Fibroblast of lung (primary cell): ENCODE measurements at places on chromosomes 2 and 18.

DNA sequence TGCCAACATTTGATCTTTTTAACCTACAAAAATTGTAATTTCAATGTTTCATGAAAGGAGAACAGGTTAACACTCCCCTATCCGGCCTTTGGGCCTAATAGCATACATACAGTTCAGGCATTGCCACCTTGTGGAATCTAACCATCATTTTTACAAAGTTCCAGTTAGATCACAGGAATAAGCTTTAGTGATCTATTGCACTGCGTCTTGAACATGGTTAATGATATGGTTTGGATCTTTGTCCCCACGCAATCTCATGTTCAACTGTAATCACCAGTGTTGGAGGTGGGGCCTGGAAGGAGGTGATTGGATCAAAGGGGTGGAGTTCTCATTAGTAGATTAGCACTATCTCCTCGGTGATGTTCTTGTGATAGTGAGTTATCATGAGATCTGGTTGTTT lies 58.2 kb upstream of the NEUROD1 start:
- no peak for DNase-seq

GRCh38 chr2:177262958-177263450 lies 1.5 kb downstream of the NFE2L2 start:
- no peak for DNase-seq

DNA sequence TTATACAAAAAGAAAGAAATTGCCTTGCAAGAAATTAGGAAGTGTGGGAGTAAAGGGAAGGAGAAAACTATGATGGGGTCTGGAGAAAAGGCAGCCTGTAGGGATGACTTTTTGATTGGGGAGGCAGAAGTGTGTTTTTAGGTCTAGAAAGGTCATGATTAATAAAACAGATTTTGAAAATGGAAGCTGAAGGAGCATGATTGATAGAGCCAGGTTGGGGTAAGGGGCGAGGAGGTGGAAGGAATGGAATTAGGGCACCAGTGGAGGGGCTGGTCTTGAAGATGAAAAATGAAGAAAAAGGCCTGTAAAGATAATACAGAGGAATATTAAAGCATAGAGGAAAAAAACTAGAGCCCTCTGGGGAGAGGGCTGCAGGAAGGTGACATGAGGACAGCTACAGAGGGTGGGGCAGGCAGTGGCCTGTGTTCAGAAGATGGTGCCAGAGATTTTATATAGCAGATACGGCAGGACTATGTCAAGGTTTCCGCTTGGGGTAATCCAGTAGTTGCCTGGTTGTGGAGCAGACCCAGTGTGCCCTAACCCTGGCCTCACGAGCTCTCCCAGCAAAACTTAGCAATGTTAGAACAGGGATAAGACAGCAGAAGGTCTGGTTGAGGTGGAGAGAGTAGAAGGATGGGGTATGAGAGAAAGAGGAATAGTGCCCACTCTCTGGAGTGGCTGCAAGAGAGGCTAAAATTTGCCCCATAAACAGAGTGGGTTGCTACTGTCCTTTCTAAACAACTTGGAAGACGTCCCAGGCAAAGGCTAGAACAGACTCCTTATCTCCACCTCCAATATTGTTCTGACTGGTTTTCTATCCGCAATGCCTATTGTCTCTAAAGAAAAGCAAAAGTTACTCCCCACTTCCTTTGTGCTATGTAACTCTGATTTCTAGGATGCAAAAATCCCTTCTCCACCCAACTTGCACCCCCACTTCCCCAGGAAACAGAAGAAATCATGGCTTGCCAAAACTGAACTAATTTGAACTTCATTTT lies 287.3 kb downstream of the AGPS start:
- no peak for DNase-seq

DNA sequence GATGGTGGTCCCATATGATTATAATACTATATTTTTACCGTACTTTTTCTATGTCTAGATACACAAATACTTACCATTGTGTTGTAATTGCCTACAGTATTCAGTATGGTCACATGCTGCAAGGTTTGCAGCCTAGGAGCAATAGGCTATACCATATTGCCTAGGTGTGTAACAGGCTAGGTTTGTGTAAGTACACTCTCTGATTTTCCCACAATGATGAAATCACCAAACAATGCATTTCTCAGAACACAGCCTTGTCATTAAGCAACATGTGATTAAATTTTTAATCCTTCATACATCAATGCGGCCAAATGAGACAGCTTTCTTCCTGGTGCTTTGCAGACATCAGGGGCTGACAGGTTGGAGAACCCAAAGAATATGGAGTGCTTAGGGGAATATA lies 37.3 kb downstream of the ADD2 start:
- no peak for DNase-seq

DNA sequence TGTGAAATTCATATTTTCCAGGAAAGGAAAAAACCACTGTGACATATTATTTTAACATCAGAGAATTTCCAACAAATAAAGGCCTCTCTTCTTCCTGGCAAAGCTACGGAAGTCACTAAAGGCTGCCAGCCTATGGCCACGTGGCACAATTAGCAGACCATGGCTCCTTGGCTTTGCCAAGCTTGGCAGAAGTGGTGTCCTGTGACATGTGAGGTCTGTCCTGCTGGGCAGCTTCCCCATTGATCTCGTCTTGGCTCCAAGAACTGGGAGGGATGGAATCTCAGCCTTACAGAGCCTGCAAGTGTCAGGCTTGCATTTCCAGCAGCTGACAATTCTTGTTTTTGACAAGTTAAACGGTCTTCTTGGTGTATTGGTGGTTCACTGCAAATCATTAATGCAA lies 226.9 kb upstream of the THSD7B start:
- DNase-seq = no peak

DNA sequence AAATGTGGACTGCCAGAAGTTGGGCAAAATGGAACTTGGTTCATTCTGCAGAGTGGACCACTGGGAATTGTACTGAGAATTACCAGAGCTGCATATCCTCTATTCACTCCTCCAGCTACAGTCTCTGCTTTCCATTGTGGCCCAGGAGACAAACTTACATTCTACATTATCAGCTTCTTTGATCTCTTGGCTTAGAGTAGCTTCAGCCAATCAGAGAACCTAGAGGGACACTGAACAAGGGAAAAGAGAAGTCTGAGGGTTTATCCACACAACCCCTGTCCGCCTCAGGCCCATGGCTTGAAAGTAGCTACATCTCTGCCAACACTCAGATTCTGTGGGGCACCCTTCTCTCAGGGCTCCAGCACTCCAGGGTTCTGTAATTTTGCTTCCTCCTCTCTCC lies 251.1 kb downstream of the TRIB2 start:
- no peak for DNase-seq

DNA sequence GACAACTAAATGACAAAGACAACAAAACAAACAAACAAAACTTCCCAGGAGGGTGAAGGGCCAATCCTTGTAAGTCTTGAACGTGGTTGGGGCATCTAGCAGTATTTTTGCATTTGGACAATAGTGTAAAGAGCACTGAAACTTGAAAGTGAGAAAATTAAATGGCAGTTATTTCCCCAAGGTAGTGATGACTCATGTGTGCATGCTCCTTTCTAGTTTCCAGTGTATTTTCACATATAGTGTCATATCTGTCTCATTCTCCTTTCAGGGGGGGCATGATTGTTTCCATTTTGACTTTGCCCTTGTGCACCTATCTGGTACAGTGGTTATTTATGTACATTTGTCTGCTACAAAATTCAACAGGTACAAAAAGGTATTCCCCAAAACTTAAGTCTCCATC lies 39.5 kb downstream of the CERS6 start:
- DNase-seq = no peak

DNA sequence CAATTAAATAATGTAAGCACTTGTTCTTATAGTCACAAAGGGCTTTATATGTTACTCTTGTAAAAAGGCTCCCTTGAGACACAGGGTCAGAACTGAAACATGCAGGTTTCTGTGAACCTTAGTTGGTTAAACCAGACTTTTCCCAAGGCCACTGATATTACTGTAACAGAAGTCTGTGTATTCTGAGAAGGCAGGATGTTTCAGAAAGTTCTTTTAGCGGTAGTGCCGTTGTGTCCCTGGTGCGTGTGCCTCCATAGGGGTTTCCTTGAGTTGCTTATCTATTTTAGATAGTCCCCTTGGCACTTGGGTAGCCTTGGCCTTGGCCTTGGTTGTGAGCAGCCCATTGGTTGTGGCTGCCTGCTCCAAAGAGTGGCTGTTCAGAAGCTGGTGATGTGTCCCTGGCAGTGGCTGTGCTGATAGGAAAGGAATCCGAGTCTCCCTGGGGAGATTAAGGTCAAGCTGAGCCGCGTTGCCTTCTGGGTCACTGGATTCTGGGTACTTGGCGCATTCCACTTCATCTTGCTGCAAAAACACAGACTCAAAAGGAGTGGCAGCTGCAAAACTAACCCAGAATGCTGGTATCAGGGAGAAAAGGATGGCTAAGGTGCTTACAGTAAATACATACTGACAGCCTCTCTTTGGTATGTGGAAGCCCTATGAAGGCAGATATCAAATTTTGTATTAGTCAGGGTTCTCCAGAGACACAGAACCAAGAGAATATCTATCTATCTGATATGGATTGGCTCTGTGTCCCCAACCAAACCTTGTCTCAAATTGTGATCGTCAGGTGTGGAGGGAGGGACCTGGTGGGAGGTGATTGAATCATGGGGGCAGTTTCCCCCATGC lies 69.7 kb downstream of the FHOD3 start:
- DNase-seq = no peak

DNA sequence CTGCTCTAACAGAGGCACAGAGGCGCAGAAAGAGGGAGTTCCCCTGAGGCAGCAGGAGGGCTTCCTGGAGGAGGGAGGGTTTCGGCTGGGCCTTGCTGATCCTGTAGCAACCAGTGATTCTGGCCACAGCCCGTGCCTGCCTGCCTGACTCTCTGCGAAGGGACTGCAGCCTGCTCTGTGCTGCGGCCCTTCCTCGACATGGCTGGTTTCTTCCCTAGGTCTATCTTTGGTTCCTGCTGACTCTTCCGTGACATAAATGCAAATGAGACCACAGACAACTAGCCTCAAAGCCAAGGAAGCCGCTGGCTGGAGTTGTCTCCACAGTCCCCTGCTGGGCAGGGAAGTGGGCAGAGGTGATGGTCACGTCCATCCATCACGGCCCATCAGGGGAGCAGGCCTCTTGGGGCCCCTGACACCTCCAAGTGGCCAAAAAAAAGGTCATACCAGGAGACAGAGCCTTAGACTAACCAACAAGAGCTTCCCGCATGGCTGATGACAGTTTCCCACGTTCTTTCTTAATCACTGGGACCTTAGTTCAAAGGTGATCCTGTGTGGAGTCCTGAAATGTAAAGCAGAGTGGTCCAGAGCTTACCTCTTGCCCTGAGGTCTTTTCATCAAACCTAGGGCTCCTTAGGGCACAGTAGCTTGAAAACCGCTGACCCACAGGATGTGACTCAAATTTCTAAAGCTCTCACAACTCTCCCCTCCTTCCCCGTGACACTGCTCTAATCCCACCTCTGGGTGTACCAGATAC lies 55.3 kb downstream of the HS1BP3 start:
- DNase-seq = peak; percentile 70

- no peak for DNase-seq
Measured at GRCh38 chr2:179788104-179788503, 73.3 kb downstream of the ZNF385B start.
